Stimulated activated CD4-positive, alpha-beta T cell treated with anti-CD3 and anti-CD28 coated beads, Interleukin-4, amount 100 ng/mL, for 24 hours (primary cell): ENCODE measurements at places on chromosomes 7 and 10.

DNA sequence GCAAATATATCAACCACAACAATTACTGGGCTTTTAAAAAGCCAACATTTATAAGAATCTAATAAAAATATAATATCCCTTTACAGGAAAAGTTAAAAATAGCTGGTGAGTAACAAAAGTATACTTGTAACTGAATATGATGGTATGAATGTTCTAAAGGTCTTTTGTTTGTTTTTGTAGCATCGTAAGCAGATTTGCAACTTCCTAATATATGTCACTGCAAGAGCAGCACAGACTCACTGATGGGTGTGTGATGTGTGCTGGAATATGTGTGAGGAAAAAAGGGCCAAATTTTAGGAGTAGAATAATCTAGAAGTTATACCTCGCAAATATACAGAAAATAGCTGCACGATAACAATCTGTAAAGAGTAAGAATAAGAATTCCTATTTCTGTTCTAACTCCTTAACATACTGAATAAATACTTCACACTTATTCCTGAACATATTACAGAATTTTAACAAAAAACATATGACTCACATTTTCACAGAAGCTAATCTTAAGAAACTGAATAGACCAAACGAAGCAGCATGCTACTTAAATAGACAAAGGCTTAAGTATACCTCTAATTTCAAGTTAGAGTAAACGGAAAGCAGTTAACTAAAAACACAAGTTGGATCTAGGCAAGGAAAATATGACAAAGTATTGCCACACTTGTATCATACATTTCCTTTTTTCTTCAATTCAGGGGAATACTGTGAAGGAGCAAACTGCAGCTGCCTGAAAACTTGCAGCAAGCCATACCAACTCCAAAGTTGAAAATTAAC, 9.6 kb downstream of the ETV1 start:
- DNase-seq: no peak

DNA sequence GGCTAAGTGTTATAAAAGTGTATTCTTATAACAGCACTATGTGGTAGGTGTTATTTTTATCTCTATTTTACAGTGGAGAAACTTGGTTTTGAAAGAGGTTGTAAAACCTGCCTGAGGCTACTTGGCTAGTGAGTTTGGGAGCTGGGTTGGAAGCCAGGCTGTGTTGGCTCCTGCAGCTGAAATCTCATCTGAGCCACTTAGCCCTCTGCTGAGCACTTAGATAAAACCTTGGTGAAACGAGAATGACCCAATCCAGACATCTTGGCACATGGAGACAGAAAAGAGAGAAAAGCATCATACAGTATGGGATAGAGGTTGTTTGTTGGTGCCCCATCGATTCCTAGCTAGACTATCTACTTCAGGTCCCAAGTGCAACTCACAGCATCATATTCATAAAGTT, 37.4 kb downstream of the BLNK start:
- DNase-seq: no peak

- no peak for DNase-seq
Measured at GRCh38 chr10:114172216-114172615, 1.8 kb downstream of the CCDC186 start.

GRCh38 chr10:58781873-58782488, 269.3 kb downstream of the BICC1 start:
- DNase-seq: no peak

DNA sequence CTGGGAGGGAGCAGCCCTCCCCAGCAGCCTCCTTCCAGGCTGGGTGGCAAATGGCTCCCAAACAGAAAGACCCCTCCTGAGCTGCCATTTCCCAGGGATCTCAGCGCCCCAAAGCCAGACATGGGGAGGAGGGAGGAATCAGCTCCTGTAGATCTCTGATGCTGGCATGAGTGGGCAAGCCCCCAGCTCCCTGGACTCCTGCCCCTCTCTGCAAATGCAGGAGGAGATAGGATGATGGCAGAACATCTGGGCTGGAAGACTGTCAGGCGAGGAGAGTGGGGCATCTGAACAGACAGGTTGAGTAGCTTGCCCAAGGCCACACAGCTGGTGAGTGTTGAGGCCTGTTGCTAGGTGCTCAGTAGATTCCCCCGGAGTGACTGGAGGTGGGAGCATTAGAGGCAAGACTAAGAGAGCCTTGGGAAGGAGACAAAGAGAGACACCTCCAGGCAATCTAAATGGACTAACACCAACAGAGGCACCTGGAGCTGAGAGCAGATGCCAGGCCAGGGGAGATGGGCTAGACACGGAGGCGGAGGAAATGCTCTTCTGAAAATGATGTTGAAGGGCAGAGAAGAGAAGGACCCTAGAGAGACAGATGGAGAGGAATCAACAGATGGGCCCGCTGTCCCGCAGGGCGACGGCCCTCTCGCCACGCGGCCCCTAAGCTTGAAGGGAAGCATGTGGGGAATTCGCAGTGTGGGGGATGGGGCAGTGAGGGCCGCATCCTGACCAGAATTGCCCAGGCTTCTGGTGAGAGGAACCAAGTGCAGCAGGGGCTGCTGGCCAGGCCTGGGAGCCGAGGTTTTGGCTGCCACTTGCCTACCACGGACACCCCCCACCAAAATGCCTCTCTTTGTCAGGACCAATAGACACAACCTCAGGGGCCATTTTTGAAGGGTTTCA, 84.8 kb upstream of the LRRC4 start:
- DNase-seq: no peak

DNA sequence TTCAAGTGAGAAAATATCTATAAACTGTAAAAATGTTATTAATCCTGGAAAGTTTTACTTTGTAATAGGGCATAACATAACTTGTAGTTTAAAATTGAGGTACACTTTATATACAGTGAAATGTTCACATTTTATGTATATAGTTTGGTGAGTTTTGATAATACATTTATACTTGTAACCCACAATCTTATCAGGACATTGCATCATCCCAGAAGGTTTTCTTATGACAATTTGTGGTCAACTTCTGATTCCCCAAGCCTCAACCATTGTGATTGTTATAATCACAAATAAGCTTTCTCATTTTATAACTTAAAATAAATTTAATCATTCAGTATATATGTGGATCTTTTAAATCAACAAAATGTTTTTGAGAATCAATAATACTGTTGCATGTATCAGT, 151.1 kb downstream of the TFPI2 start:
- DNase-seq: no peak

- DNase-seq: no peak
Measured at GRCh38 chr7:16571941-16572340, 45.3 kb downstream of the LRRC72 start.

DNA sequence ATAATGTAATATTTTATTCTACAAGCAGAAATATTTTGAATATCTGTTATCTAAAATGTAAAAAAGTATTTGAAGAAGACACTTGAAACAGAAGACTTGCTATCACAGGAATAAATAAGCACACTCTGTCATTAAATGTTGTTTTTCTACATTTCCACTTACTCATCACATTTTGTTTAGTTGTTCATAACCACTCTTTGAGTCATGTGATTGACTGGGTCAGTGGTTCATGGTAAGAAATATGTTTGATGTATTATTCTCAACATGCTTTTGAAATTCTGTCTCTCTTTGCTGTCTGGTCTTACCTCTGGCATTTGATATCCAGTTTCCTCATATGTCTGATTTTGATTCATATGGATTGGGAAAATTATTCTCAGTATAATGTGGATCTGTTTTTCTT, 171.8 kb downstream of the SUGCT start:
- DNase-seq: no peak

GRCh38 chr7:105245398-105246114, 143.2 kb downstream of the SRPK2 start:
- DNase-seq: no peak

GRCh38 chr7:2431260-2431867, 28.0 kb downstream of the CHST12 start:
- peak; percentile 39 for DNase-seq

DNA sequence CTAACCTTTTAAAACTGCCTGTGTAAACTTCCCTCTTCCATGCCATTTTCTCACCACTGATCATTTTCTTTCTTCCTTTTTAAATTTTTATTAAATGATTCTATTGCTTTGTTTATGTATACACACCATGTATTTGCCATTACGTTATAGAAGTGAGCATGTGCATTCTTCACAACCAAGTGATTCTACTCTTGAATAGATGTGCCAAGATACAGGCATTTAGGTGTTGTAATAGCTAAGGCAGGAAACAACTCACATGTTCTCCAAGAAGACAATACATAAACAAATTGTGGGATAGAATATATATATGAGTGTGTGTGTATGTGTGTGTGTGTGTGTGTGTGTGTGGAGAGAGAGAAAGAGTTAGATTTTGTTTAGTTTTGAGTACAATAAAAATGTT, 202.6 kb upstream of the SEMA3E start:
- no peak for DNase-seq

GRCh38 chr10:13271552-13272163, 28.2 kb downstream of the PHYH start:
- DNase-seq: peak; percentile 32

GRCh38 chr7:155203059-155203881, 94.4 kb upstream of the INSIG1 start:
- no peak for DNase-seq

DNA sequence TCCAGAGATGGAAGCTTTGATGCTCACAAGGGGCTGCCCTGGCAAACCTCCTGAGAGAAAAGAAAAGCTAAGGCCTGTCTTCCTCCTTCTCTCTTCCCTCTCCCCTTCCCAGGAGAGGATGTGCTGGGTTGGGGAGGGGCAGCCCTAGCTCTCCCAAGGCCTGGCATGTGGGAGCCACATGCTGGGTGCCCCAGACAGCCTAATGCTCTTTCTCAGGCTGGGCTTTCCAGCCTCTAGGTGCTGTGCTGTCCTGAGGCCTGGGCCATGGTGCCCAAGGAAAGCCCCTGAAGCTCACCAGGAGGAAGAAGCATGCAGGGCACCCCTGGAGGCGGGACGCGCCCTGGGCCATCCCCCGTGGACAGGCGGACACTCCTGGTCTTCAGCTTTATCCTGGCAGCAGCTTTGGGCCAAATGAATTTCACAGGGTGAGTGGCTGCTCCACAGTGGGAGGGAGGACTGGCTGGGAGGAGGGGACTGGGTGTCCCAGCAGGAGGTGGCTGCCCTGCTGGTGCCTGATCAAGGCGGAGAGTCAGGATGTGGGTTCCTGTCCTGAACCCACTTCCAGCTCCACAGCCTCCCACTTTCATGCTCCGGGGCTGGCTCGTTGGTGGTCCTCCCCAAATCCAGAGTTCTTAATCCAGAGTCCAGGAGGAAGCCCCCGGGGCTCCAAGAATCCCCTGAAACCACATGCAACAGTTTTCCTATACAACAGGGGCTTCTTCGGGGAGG, 1.7 kb downstream of the CPA5 start:
- DNase-seq: no peak

GRCh38 chr7:34603711-34604444, 54.1 kb upstream of the NPSR1 start:
- no peak for DNase-seq

- DNase-seq: no peak
Measured at GRCh38 chr10:118255355-118255754, 86.8 kb downstream of the FAM204A start.

DNA sequence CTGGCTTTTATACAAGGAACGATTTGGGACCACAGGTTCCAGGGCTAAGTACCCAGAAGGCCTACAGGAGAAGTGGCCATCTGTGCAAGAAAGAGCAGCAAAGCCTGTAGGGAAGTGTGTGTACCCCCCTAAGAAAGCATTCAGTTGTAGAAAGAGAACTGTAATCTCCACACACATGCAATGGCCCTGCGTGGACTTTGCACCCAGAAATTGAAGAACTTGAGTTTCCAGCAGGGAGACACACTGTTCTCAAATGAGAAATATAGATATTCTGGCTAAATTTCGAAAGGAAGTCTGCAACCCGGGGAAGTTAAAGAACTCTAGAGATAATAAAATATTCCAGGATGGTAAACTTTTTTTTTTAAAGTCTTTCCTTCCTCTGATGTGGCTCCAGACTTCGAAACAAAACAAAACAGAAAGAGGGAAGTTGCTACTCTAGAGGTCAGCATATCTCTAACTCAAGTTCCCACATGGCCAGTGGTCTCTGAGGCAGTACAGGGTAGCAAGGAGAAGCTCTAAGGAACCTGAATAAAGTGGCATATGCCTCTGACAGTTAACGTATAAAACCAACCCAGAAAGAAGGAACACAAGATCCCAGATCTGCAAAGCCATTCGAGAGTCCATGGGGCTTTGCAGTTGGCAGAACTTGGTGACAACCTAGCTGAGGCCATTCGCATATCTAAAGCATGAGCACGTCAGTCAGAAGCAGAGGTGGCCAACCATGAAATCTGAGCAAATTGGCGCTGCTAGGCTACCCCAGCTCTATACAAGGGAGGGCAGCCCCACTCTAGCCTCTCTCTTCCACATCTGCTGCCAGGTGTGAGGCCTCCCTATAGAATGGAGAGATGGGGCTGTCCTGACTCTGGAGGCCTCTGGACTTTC, 56.6 kb downstream of the ELMO1 start:
- DNase-seq: no peak

DNA sequence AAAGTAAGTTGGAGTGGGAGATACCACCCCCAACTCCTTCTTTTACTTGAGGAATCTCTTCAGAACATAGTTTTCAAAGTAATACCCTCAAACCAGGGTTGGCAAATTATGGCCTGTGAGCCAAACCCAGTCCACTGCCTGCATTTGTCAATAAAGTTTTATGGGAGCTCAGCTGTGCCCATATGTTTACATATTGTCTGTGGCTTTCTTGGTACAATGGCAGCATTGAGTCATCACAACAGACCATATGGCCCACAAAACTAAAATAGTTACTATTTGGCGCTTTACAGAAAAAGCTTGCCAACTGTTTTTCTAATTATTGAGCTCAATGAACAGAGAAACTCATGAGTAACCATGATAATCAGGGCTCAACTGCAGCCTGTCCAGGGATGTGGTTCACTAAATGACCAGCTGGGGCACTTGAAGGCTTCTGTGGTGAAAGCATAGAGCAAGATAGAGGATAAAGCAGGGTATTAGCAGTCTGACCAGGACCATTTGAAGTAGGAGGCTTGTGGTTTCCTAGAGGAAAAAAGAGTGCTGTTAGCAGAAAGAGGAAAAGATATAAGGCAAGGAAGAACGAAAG, 196.0 kb upstream of the GRB10 start:
- no peak for DNase-seq

DNA sequence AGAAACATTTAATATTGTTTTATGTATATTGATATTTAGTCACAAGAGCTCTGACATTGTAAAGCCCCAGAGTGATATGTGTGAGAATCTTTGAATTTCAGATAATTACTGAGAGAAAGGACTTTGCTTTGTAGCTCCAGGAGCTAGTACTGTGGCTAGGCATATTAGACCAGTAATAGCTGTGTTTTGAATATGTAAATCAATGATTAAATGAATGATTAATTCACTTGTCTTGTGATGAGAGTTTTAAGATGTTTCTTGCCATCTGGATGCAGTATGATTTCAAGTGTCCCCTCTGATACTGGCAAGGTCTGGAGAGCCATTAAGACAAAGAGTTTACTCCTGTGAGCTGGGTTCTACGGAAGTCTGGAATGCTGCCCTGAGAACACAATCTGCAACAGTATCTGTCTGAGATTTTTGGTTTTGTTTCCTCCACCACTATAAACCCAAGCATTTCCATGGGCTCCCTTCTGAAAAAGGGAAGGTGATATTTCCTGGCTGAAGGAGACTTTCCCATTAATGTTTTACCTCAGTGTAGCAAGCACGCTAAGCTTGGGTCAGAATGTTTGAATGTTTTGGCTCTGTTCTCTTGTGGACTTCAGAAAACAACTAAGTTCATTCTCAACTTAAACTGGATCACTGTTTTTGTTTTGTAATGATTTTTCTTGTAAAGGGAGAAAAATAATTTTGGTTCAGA, 61.3 kb upstream of the BICC1 start:
- no peak for DNase-seq
